Esophagus squamous epithelium (tissue), 5 donors: ENCODE measurements at places on chromosomes 5 and 9.

- no peak for DNase-seq
Measured at GRCh38 chr9:130931508-130932254, 7.4 kb downstream of the FIBCD1 start.

- DNase-seq: no peak
Measured at GRCh38 chr5:103263054-103263453, 4.5 kb downstream of the MACIR start.

- no peak for DNase-seq
Measured at GRCh38 chr5:50501491-50502228, 60.6 kb upstream of the EMB start.

DNA sequence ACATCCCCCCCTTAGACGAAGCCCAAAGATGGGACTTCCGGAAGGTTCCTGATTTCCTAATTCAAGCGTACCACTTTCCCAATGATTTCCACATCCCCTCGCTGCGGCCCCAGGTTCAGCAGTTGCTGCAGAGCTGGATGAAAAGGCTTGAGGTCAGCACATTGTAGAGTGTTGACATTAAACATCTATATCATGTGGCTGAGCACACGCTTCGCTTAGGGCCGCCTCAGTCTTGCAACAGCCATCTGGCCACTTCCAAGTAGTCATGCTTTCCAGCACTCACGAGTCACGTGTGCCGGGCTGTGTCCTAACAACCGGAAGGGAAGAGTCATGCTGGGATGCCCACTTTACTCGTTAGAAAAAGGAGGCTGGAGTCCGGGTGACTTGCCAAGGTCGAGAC lies 340.6 kb upstream of the IRX4 start:
- no peak for DNase-seq

DNA sequence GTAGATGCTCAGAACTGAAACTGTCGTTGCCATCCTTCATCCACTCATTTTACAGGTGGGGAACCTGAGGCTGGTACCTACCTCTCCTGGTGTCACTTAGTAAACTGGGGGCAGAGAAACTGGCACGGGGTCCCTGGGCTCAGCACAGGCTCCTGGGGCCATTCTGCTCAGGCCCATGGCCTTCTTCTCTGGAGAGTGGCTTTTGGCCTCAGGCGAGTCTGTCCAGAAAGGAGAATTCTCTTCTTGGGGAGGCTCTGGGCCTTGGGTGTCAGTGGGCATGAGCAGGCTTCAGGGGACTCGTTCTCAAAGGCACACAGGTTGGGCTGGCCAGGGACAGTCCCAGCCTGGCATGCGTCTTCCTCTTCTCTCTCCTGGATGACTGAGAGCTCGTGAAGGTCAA lies 24.6 kb downstream of the COL5A1 start:
- DNase-seq: no peak

- no peak for DNase-seq
Measured at GRCh38 chr9:106479679-106480078, 383.3 kb upstream of the ZNF462 start.

DNA sequence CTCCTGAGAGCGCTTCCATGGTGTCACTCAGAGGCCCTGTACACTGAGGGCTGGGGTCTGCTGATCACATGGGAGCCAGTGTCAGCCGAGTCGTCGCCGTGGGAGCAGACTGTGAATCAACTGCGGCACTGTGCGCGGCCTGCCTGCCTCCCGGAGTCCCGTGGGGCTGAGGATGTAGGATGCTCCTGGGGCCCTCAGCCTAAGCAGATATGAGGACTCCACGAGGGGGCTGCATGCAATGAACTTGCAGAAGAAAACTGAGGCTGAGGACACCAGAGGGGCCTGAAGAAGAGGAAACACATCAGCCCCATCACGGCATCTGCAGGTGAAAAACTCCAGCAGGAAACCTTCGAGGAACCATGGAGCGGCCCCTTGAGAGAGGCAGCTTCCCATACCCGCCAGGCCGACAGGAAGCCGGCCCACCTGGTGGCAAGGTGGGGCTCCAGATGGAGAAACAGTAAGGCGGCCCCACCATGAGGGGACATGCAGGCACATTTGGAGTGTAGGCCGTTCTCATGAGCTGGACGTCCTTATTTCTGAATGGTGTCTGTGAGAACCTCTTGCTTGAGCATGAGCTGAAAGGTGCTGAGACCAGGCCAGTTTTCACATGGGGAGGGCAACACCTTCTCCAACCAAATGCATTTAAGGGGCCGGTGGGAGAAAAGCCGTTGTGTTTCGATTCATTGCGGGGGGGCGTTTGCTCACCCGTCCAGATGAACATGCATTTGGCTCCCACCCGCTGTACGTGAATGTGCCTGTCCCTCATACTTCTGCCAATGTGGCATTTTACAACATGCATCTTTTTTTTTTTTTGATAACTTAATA lies 35.2 kb upstream of the ADAMTS2 start:
- DNase-seq: no peak

- no peak for DNase-seq
Measured at GRCh38 chr9:16726718-16727451, 143.6 kb downstream of the BNC2 start.
